ENCODE measurements at places on chromosomes 2 and 18. TPM values are rescaled to one million over a fixed set of nuclear protein-coding genes. Genes with fewer than 3 reads are reported as not detected.

The RUFY4 gene
- polyA plus RNA-seq, result 0.12 TPM

The MGAT4A gene
- polyA plus RNA-seq, result 4.8 TPM

The ERMN gene
- 0.43 TPM for polyA plus RNA-seq

The HOXD12 gene
- not detected for polyA plus RNA-seq

The NTSR2 gene
- polyA plus RNA-seq, result not detected

Measured in stomach (tissue), 19 donors.